Hematopoietic multipotent progenitor cell (in vitro differentiated cells): ENCODE measurements at places on chromosomes 12 and 14. TPM values are rescaled to one million over a fixed set of nuclear protein-coding genes. Genes with fewer than 3 reads are reported as not detected.

The DRAM1 gene
- total RNA-seq: 22.4 TPM

The CFL2 gene
- 10.2 TPM for total RNA-seq

The SPIC gene
- total RNA-seq: not detected

The P3H3 gene
- total RNA-seq: 13.2 TPM

The BICDL1 gene
- total RNA-seq: 0.27 TPM

The MSRB3 gene
- total RNA-seq: 75.9 TPM

The SLC17A8 gene
- total RNA-seq: not detected

The TMEM132D gene
- not detected for total RNA-seq

The PHETA1 gene
- 11.0 TPM for total RNA-seq

The CCDC197 gene
- not detected for total RNA-seq

The GALNT8 gene
- 1.1 TPM for total RNA-seq

The SMCO2 gene
- total RNA-seq: not detected

The BATF gene
- total RNA-seq: 24.2 TPM

The BAZ1A gene
- 14.3 TPM for total RNA-seq

The CACNA1C gene
- 0.54 TPM for total RNA-seq

The SLC5A8 gene
- not detected for total RNA-seq

The AVPR1A gene
- 0.27 TPM for total RNA-seq

The DCN gene
- total RNA-seq: not detected

The RERG gene
- under 0.01 TPM for total RNA-seq
